ENCODE measurements at places on chromosomes 1 and 21.

GRCh38 chr1:46171351-46171750 lies 3.5 kb upstream of the TSPAN1 start:
- no peak for DNase-seq

DNA sequence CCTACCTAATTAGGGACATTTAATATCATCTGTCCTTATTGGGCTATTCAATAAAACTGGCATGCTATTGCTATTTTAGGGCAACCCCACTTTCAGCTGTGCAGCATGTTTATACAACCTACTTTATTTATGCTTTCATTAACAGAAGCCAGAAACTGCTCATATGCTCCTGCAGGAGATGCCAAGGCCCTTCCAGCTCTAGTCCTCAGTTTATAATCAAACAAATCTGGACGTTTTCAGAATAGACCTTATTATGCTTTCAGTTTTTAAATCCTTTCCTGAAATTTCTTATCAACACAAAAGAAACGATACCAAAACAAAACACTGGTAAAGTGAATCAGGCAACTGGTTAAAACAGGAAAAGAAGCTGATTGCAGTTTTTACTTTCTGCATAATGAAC lies 53.2 kb downstream of the PTGS2 start:
- DNase-seq, result no peak

DNA sequence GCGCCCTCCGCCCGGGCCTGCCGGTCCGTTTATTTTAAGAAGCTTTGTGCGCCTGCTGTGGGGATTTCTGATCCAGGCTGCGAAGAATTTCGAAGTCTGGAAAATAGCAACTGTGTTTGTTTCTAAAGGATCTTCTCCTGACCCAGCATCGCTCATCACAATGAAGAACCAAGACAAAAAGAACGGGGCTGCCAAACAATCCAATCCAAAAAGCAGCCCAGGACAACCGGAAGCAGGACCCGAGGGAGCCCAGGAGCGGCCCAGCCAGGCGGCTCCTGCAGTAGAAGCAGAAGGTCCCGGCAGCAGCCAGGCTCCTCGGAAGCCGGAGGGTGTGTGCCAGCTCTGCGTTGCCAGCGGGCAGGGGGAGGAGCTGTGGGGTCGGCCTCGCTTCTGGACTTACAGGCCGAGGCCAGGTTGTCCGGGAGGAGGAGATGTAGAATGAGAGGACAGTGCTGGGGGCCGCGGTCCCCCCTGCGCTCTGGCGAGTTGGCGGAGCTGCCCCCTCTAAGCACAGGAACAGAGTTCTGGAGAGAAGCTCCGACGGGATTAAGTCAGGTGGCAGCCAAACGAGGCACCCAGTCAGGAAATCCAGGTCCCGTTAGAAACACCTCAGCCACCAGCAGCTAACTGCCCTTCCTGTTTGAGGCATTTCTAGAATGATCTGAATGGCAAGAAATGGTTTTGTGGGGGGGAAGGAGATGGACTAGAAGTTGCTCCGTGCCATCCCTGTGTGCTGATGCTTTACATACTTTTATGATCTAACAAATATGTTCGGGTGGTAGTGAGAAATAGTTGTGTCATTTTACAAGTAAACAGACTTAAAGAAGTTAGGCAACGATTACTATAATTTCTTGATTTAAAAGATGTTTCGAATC lies 948 bp downstream of the TXLNA start:
- no peak for DNase-seq

DNA sequence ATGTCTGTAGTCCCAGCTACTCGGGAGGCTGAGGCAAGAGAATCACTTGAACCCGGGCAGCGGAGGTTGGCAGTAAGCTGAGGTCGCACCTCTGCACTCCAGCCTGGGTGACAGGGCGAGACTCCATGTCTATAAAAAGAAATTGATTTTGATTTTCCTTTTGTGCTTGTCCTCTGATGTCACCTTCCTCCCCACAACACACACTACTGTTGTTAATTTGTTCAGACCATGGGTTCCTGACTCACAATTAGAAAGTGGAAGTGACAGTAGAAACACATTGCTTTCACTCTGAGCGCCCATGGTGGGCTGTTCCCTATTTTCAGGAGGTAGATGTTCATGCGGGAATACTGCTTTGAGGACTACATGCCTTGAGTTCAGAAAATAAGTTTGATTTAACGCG lies 165.5 kb upstream of the KCNJ6 start:
- DNase-seq, result no peak

GRCh38 chr1:4127592-4128140 lies 227.6 kb upstream of the C1orf174 start:
- DNase-seq, result no peak

- no peak for DNase-seq
These were observed 843.2 kb downstream of the AMY1C start for GRCh38 chr1:104592926-104593325.

DNA sequence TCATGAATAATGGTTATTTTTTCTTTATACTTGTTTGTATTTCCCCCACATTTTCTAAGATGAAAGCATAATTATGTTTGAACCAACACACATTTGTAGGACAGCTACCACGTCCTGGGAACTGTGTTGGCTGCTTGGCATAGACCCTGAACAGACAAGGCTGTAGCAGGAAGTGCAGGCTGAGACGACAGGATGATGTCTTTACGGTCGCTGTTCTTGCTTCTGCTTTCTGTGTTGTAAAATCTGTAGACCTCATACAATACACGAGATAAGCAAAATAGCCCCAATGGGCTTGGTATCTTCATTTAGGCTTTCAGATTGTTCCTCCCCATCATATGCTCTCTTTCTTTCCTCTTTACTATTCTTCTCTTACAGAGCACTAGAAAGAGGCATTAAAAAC lies 23.3 kb upstream of the OTUD3 start:
- DNase-seq, result no peak

DNA sequence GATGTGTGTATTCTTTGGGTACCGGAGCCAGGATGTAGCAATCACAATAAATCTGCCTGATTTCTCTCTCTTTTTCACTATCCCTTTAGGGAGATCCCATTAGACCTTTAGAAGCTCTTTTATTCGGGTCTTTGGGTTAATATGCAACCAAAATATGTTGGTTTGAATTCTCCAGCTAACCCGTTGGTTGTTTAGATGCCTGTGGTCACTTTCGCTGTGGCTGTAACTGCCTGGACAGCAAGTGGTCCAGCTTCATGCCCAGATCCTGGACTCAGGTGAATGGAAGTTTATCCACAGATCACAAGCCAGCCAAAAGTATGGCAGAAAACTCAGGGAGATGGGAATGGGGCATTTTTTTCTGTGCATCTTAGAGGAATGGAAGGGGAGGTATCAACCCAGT lies 12.3 kb downstream of the KAZN start:
- no peak for DNase-seq

- no peak for DNase-seq
These were observed 513.6 kb downstream of the PLPP3 start for GRCh38 chr1:56065729-56066128.

- DNase-seq, result no peak
These were observed 110.2 kb downstream of the CRYAA start for GRCh38 chr21:43278766-43279577.

- DNase-seq, result no peak
These were observed 53.1 kb upstream of the HMCN1 start for GRCh38 chr1:185681034-185681633.

- no peak for DNase-seq
These were observed 32.4 kb downstream of the RASAL2 start for GRCh38 chr1:178126261-178126660.

DNA sequence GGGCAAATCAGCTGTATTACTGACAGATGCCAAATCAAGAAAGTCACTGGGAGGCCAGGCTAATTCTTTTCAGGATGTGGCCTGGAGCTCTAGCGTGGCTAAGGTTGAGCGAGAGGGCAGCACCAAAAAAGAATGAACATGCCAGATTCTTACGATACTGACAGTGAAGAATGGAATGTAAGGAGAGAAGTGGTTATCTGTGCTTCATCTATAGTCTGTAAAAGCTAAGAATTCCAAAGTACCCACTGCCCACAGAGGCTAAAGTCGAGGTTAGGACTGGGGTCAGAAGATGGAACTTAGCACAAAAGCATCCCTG lies 32.7 kb downstream of the TFAP2E start:
- no peak for DNase-seq

GRCh38 chr1:59976194-59977074 lies 49.9 kb upstream of the CYP2J2 start:
- DNase-seq, result peak; percentile 33

GRCh38 chr1:230979389-230979716 lies 459 bp downstream of the ARV1 start:
- DNase-seq, result no peak

DNA sequence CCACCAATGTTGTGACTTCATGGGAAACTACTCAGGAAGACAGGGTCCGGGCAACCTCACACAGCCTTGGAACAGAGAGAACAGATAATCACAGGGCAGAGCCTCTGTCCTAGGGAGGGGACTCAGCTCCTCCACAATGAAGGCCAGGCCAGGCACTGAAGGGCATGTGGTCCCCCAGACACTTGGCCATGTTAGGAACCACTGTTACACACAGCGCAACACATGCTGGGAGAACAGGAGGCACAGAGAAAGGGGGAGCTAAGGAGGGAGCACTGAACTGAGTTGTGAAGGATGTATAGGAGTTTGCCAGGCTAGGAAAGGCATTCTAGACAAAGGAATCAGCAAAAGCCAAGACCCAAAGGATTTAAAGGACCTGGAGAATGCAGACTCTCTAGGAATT lies 127.6 kb downstream of the DMRTB1 start:
- no peak for DNase-seq

- DNase-seq, result no peak
These were observed 76.2 kb downstream of the MDM4 start for GRCh38 chr1:204592246-204592948.

GRCh38 chr1:229479660-229480399 lies 28.3 kb downstream of the NUP133 start:
- DNase-seq, result no peak

GRCh38 chr21:9756677-9757076 lies 764.7 kb upstream of the TPTE start:
- DNase-seq, result no peak

GRCh38 chr21:23522751-23523150 lies 2084.5 kb downstream of the MRPL39 start:
- DNase-seq, result no peak

DNA sequence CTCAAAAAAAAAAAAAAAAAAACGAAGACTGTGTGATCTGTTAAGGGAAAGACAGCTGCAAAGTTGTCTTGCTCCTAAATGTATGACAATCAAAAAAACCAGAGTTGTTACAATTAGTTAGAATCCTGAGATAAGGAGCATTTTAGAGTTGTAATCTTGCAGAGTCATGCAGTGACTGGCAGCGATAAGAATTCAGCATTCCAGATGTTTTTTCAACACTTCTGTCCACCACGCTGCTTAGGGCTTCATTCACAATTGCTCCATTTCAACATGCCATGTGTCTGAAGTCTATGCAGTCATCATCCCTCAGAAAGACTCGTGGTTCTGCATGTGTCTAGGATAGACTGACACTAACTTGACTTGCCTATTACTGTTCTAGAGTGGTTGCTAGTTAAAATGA lies 102.4 kb upstream of the BACE2 start:
- no peak for DNase-seq

- no peak for DNase-seq
These were observed 174.0 kb downstream of the TOMM20 start for GRCh38 chr1:234954613-234955012.

GRCh38 chr1:154453574-154454352 lies 48.3 kb upstream of the TDRD10 start:
- DNase-seq, result no peak

GRCh38 chr1:71157151-71157550 lies 76.3 kb upstream of the ZRANB2 start:
- DNase-seq, result no peak

DNA sequence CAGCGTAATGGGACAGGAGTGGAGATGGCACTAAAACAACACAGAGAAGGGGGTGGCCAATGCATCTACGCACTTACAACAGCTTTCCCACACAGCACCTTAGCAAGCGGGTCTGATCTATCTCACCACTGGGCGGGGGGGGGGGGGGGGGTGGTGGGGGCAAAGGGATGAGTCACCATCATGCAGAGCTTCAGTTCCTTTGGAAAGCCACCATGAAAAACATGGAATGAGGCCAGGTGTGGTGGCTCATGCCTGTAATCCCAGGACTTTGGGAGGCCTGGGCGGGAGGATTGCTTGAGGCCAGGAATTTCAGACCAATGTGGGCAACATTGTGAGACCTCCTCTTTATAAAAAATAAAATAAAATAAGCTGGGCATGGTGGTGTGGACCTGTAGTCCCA lies 47.2 kb downstream of the KLHDC7A start:
- DNase-seq, result no peak

DNA sequence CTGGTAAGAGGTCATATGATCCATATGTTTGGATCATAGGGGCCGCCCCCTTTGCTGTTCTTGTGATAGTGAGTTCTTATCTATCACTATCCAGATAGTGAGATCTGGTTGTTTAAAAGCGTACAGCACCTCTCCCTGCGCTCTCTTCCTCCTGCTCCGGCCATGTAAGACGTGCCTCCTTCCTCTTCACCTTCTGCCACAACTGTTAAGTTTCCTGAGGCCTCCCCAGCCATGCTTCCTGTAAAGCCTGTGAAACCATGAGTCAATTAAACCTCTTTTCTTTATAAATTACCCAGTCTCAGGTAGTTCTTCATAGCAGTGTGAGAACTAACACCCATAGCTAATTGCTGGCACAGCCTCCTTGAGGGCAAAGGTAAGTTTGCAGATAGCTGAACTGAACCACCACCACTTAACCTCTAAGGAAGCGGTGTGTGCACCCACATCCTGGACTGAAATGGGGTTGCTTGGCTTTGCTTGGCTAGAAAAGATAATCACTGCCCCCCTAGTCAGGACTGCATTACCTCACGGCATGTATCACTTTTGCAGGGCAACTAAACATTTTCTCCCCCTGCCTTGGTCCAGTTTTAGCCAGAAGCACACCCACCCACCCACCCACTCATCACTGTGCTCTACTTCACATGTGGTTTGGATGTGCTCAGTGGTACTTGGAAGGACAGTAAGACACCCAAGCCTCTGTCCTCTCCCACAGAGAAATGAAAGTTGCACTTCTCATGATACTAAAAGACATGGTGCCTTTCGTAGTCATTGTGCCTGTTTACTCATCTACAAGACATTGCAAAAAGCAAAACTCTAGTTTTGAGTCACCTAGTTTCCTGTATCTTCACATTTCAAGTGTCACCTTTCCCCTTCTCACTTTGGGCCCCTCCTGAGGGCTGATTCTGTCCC lies 23.1 kb upstream of the PTAFR start:
- DNase-seq, result peak; percentile 25

GRCh38 chr1:184820218-184820750 lies 65.6 kb upstream of the EDEM3 start:
- DNase-seq, result no peak

DNA sequence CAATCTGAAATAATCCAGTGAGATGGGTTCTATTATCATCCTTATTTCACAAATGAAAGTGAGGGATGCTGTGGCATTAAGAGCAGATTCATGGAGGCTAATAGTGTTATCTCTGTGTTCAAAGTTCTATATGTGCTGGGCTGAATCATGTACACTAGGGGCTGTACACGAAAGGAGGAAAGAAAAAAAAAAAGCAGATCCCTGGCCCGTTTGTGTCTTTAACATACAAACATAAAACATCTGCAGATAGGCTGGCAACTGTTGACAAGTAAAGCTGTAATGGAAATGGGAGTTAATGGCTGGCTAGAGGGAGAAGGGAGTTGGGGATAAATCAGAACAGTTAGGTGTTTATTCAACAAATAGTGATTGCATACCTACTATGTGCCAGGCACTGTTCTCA lies 3.1 kb downstream of the WNT2B start:
- no peak for DNase-seq
